Hematopoietic multipotent progenitor cell treated with erythropoietin and hydrocortisone succinate and interleukin-3 and kit ligand, for 8 days (in vitro differentiated cells): ENCODE measurements at places on chromosomes 2 and 18.

- peak; percentile 12 for DNase-seq
Observed at GRCh38 chr2:196586511-196586991, 53.0 kb upstream of the CCDC150 start.

DNA sequence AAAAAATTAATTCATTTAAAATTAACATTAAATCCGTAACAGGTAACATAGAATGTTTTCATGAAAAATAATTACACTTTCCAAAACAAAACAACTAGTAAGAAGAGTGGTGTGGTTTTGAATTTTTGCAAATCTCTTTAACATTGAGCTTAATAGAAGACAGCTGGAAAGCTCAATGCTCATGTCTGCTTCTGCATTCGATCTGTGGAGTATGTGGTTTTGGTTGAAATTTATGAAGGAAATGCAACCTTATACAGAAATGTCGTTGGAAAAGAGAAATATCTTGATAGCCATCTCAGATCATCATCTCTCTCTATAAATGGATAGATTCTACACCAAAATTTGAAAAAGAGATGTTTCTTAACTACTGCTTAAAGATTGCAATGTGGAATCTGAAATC lies 17.3 kb upstream of the FHL2 start:
- no peak for DNase-seq

DNA sequence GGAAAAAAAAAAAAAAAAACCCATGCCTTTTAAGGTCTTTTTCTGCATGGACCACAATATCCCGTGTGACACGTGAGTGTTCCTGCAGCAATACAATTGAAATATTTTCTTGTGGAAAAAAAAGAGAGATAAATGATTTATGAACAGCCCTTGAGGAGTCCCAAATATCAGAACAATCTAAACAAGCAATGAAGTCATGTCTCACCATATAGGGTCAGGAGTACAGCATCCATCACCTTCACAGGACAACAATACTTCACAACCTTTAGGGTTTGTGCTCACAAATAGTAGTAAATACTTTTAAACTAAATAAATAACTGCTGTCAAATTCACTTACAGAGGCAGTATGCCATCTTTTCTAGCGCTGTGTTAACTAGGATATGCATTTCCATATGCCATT lies 87.9 kb downstream of the ZEB2 start:
- DNase-seq = no peak

DNA sequence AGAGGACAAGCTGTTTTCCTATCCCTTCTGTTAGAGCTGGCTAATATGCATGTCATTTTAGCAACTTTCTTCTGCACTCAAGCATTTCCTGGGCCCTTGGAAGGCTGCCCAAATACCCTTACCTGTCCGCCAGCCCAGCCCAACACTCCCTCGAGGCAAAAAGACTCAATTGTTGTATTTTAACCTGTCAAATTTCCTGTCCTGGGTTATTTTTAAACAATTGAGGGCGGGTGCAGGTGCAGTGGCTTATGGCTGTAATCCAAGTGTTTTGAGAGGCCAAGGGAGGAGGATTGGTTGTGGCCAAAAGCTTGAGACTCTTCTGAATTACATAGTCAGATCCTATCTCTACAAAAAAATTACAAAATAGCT lies 125.0 kb upstream of the ARHGAP28 start:
- no peak for DNase-seq

- DNase-seq = no peak
Observed at GRCh38 chr2:45869165-45869501, 217.7 kb downstream of the PRKCE start.

- DNase-seq = no peak
Observed at GRCh38 chr2:206823178-206823577, 57.8 kb downstream of the FASTKD2 start.

- peak; percentile 22 for DNase-seq
Observed at GRCh38 chr2:119929537-119929936, 83.3 kb upstream of the EPB41L5 start.

- DNase-seq = no peak
Observed at GRCh38 chr2:101330253-101330933, 21.9 kb upstream of the RNF149 start.

GRCh38 chr2:177242121-177242987 lies 22.2 kb downstream of the NFE2L2 start:
- no peak for DNase-seq

- DNase-seq = no peak
Observed at GRCh38 chr2:23509596-23510292, 124.8 kb downstream of the KLHL29 start.

GRCh38 chr2:172408143-172408766 lies 19.1 kb upstream of the ITGA6 start:
- DNase-seq = no peak

DNA sequence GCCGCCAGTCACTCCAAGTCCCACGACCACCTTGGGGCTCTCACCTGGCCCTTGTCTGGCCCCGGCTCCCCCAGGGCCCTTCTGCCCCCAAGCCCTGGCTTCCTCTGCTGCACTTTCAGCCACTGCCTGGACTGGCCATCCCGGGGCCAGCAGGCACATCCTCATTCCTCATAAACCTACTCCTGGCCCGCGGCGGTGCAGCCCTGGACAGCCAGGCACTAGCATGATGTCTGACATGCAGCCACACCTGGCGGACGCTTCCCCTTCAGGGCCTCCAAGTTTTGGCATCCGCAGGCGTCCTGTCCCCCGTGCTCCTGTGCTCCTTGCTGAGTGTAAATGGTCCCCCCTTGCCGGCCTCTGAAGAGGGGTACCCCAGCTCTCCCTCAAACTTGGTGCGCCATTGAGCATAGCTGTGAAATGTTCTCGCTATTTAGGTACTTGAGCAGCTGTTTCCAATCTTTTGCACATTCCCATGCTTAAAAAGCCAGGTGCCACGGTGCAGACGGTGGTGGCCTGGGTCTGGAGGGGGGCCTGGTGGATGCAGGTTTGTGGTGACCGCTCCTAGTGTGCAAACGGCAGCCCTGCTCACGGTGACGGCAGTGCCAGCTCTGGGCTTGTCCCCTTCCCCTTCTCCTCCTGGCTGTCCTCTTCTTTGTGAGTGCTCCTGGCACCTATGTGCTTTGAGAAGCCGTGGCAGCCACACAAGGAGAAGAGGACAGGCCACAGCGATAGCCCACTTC lies 123.8 kb downstream of the MBP start:
- no peak for DNase-seq

- peak; percentile 65 for DNase-seq
Observed at GRCh38 chr2:64313398-64313723, 140.6 kb upstream of the LGALSL start.

GRCh38 chr2:100894796-100895156 lies 74.8 kb downstream of the NPAS2 start:
- DNase-seq = no peak

DNA sequence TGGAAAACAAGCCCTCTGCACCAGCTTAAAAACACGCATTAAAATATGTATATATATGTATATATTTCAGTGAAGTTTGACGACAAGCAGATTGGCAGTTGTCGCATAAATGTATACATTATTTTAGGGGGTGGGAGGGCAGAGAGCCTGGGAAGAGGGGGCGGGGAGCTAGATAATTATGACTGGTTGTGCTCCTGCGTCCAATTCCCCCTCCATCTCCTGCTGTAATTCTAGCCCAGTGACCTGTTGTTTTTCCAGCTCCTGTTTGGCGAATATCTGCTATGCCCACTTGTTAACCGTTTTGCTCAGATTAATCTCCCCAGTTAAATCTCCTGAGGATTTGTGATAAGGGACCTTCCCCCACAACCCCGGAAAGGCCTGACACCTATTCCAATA lies 656 bp downstream of the UNC80 start:
- DNase-seq = no peak

- DNase-seq = no peak
Observed at GRCh38 chr2:186827411-186827810, 21.6 kb downstream of the ZSWIM2 start.

DNA sequence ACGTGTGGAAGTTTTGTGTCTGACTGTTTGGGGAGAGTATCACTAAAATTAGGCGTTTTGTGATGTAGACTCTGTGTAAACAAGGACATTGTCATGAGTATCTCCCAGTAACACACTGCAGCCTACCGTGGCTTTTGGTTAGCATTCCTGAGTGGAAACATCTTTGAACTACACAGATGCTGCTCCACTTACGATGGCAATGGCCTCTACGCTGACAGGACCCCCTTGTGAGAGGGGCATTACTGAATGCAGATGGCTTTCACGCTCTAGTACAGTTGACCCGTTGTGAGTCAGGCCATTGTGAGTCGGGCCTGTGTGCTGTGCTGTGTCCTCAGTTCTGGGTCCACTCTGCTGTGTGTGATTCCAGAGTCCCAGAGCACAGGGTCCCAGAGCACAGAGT lies 34.4 kb upstream of the ADNP2 start:
- no peak for DNase-seq

DNA sequence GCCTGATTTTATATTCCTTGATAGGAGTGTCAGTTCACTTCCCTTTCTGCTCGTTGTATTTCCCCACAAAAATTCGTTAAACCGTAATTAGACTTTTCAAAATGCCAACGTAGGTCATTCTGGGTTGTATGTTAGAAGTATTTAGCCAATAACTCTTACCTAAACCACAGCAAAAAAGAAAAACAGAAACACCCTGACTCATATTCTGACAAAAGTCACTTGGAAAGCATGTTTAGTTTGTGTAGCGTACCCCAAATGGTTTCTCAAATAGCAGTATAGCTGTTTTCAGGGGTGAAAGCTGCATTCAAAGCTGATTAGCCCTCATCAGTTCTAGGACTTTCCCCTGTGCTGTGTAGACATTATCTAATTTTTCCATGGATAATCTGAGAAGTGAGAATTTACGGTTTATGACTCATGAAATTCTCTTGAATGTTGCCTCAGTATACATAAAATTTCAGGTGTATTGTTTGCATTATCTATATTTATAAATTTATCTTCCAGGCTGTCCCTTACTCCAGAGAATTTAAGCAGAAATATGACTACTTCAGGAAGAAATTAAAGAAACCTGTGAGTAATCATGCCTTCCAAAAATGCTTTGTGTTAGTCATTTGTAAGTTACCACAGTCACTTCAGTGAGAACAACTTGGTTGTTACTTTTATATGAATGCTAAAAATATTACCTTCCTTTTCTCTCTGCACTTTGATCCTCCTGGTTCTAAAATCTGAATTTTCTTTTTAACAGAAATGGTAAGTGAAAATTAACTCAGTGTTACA lies 264.9 kb downstream of the ALPK2 start:
- no peak for DNase-seq

DNA sequence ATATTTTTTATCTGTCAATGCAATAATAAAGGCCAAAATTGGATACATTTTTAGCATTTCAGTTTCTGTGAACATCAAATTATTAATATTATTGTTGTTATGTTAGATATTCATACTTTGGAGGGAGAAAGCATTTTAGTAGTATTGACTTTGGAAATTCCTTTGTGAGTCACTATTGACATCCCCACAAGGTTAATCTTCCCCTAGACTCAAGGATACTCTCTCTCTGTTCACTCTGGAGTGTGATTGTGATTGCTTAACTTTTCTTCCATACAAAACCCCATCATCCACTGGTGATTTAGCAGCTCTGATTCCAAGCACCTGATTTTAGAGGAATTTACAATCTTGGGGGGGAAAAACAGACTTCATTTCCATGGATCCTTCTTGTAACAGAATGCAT lies 352.0 kb downstream of the THSD7B start:
- DNase-seq = no peak

GRCh38 chr2:178163395-178163794 lies 30.9 kb upstream of the OSBPL6 start:
- DNase-seq = no peak

DNA sequence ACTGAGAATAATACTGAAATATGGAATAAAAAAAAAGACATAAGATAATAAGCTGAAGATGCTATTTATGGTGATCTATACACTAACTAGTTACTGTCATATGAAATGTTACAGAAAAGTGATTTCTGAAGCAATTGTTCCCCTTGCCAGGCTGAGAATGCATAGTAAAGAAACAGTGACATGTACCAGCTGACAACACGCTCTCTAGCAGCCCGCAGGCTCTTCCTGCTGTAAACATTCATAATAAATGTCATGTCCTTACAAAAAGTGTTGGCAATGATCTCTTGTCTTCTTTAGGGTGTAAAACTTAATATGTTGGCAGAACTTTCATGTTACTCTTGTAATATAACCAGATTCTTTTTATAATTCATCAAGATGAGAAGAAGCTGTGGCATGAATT lies 1171.3 kb downstream of the DSC3 start:
- DNase-seq = no peak

- DNase-seq = no peak
Observed at GRCh38 chr2:128792476-128793054, 473.9 kb upstream of the HS6ST1 start.

DNA sequence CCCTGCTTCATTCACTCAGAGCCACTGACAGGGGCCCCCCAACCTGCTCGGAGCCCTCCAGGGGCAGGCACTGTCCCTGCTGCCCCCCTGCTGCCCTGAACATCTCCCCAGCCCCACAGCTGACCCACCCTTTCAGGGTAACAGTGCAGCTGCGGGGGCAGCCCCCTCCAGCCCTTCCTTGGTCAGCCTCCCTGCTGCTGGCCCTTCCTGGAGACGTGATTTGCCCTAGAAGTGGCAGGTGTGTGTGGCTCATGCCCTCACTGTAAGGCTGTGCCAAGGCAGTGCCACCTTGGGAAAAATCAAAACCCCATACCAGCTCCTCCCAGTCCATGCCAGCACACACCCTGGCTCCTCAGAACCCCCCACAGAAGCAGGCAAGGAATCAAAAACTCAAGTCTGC lies 184.2 kb upstream of the HDAC4 start:
- DNase-seq = no peak

DNA sequence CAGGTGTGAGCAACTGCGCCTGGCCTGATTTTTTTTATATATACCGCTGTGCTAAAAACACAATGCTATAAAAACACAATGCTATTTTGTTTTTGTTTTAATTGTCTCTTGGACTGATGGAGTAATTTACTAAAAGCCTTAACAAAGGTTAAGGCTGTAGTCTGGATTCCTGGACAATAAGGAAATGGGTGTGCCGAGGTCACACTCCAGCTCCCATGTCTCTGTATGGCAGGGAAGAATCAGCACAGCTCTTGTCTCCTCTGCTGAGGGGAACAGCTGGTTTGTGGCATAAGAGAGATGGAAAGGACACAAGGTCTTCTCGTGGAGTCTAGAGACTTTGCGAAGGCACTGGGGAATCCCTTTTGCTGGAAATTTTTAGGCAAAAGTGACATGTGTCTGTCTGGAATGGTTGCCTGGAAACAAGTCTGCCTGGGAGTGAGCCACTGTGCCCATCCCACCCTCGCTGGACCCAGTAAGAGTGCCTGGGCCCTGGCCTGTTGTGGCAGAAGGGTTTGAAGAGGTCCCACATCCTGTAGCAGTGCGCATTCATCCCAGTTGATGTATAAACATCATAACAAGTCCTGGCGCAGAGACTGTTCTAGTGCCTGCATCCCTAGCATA lies 73.1 kb downstream of the MAPK4 start:
- DNase-seq = no peak

- no peak for DNase-seq
Observed at GRCh38 chr2:150136893-150137292, 350.6 kb downstream of the RND3 start.
